ENCODE measurements at places on chromosomes 11 and 22.

- DNase-seq = no peak
Observed at GRCh38 chr22:17974087-17974486, 50.3 kb downstream of the MICAL3 start.

GRCh38 chr11:32318071-32319055 is 117.0 kb downstream of the WT1 start:
- no peak for DNase-seq

- peak; percentile 25 for DNase-seq
Observed at GRCh38 chr11:43738600-43739409, 58.3 kb downstream of the HSD17B12 start.

DNA sequence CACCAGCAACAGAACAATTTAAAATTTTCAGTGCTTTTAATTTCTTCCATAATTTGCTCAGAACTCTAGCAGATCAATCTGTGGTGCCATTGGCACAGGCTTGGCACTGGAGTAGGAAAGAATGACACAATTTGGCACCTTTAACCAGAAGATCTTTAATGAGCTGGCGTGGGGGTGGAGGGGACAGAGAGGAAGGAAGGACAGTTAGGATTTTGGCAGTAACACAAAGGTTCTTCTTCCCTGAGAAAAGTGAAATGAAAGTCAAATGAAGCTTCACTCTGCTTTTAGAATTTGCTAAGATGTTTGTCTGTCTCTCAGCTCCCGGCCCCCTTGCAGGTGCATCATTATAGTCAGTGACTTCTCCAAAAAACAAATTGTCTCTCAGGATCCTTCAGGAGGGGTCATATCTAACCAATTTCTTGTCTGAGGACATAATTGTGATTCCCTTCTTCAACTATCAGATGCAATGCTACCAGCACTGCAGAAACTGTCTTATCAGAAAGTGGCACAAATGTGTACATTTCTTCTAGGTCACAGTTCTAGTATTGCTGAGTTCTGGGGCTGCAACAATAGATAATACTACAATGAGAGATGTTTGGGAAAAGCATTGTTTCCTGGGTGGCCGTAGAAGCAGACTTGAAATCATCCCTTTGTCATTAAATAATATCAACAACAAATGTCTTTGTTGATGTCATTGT is 66.8 kb downstream of the CSTPP1 start:
- DNase-seq = no peak

Data from HT1080 (cell line).